ENCODE measurements at places on chromosomes 4 and X.
A peak's percentile ranks its signal among the peaks of the same experiment; 100 is the strongest.

GRCh38 chr4:165385126-165385525, 6.3 kb downstream of the CPE start:
- DNase-seq: no peak
- H3K27me3 ChIP-seq: no peaks in the 10 kb centered on the region
- H3K4me1 ChIP-seq: no peaks in the 10 kb centered on the region
- no peaks in the 10 kb centered on the region for H3K36me3 ChIP-seq
- H3K27ac ChIP-seq: no peak overlapping the region

- H3K27me3 ChIP-seq: peaks cover 74% of the 10 kb centered on the region
- peaks cover 10% of the 10 kb centered on the region for H3K4me1 ChIP-seq
- H3K27ac ChIP-seq: no peak overlapping the region
- no peak overlapping the region for H3K4me3 ChIP-seq
- no peak for DNase-seq
Measured at GRCh38 chr4:174214101-174214878, 69.2 kb downstream of the FBXO8 start.

- H3K36me3 ChIP-seq: peaks cover 10% of the 10 kb centered on the region
- peak overlapping the region; percentile 88 for H3K4me3 ChIP-seq
- no peaks in the 10 kb centered on the region for H3K27me3 ChIP-seq
- peak overlapping the region; percentile 91 for H3K27ac ChIP-seq
- H3K4me1 ChIP-seq: peaks cover 8% of the 10 kb centered on the region
Measured at GRCh38 chr4:56468097-56468422, 643 bp downstream of the SRP72 start.

GRCh38 chrX:43679778-43680177, 23.7 kb downstream of the MAOA start:
- H3K27me3 ChIP-seq: peaks cover 9% of the 10 kb centered on the region
- DNase-seq: no peak
- no peak overlapping the region for H3K4me3 ChIP-seq
- no peaks in the 10 kb centered on the region for H3K36me3 ChIP-seq
- no peaks in the 10 kb centered on the region for H3K4me1 ChIP-seq
- no peak overlapping the region for H3K27ac ChIP-seq

- peaks cover 38% of the 10 kb centered on the region for H3K36me3 ChIP-seq
- no peaks in the 10 kb centered on the region for H3K4me1 ChIP-seq
- no peaks in the 10 kb centered on the region for H3K27me3 ChIP-seq
Measured at GRCh38 chr4:2949782-2950125, 13.5 kb downstream of the NOP14 start.

- H3K27ac ChIP-seq: no peak overlapping the region
- no peak for DNase-seq
- H3K36me3 ChIP-seq: no peaks in the 10 kb centered on the region
- H3K4me1 ChIP-seq: no peaks in the 10 kb centered on the region
Measured at GRCh38 chrX:134194915-134195314, 42.1 kb upstream of the CCDC160 start.

DNA sequence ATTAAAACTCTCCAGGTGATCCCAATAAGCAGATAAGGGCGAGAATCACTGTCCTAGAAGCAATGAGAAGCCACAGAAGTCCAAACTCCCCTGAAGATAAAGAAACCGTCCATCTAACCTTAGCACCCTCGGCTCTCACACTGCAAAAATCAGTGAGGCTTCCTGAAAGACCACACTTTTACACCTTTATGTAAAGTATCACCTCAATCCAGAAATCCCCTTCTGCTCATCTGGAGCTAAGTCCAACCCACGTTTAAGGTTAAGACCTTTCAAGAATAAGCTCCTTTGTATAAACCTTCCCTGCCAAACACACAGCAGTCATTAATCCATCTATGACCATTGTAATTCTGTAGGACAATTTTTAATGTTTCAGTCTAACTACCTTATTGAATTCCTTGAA, 41.7 kb downstream of the LIN54 start:
- H3K27me3 ChIP-seq: no peaks in the 10 kb centered on the region
- H3K27ac ChIP-seq: no peak overlapping the region
- no peaks in the 10 kb centered on the region for H3K36me3 ChIP-seq

GRCh38 chr4:139806929-139807328, 141.3 kb downstream of the MGST2 start:
- no peak for DNase-seq
- no peaks in the 10 kb centered on the region for H3K36me3 ChIP-seq
- no peak overlapping the region for H3K27ac ChIP-seq
- H3K4me3 ChIP-seq: no peak overlapping the region
- no peaks in the 10 kb centered on the region for H3K27me3 ChIP-seq

DNA sequence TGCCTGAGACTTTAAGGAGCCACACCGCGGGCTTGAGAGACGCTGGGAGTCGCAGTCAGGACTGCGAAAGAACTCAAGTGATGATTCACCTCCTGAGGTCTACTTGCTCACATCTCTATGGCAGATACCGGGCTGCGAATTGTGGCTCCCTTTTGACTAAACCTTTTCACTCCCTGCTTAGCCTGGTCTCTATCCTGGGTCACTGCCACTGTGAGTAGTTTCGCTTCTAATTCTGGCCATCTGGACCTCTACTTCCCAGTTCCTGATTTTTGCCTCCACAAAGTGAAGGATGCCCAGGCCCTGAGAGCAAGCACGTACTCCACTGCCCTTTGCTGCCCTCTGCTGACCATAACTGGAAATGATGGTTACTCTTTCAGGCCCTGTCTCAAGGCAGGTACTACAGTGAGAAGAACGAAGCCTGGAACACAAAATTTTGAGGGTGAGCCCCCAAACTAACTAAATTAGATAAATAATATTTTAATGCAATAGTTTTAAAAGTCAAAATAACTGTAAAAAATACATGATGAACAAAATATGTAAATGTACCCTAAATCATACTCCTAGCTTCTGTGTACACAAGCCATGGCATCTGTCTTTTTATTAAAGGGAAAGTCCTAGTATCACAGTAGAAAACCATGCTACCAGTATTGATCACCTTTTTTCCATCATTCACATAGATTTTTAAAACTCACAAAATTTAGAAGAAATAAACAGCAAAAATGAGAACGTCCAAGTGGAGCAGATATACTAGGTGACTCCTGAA, 16.7 kb downstream of the MAD2L1 start:
- DNase-seq: peak; percentile 90
- no peaks in the 10 kb centered on the region for H3K36me3 ChIP-seq
- peak overlapping the region; percentile 34 for H3K27ac ChIP-seq
- H3K4me3 ChIP-seq: no peak overlapping the region

GRCh38 chrX:126137899-126138298, 28.2 kb downstream of the DCAF12L2 start:
- H3K27ac ChIP-seq: no peak overlapping the region
- H3K36me3 ChIP-seq: no peaks in the 10 kb centered on the region
- no peak for DNase-seq
- no peaks in the 10 kb centered on the region for H3K4me1 ChIP-seq
- no peak overlapping the region for H3K4me3 ChIP-seq

GRCh38 chr4:153291562-153291961, 52.9 kb upstream of the MND1 start:
- DNase-seq: no peak
- no peaks in the 10 kb centered on the region for H3K27me3 ChIP-seq

- no peaks in the 10 kb centered on the region for H3K4me1 ChIP-seq
- no peaks in the 10 kb centered on the region for H3K27me3 ChIP-seq
- H3K4me3 ChIP-seq: no peak overlapping the region
- no peaks in the 10 kb centered on the region for H3K36me3 ChIP-seq
- no peak overlapping the region for H3K27ac ChIP-seq
Measured at GRCh38 chr4:73452953-73453700, 17.1 kb downstream of the AFP start.

GRCh38 chr4:6424425-6424824, 48.0 kb downstream of the PPP2R2C start:
- H3K27ac ChIP-seq: no peak overlapping the region
- H3K36me3 ChIP-seq: no peaks in the 10 kb centered on the region
- H3K4me1 ChIP-seq: no peaks in the 10 kb centered on the region
- H3K27me3 ChIP-seq: no peaks in the 10 kb centered on the region
- DNase-seq: no peak

DNA sequence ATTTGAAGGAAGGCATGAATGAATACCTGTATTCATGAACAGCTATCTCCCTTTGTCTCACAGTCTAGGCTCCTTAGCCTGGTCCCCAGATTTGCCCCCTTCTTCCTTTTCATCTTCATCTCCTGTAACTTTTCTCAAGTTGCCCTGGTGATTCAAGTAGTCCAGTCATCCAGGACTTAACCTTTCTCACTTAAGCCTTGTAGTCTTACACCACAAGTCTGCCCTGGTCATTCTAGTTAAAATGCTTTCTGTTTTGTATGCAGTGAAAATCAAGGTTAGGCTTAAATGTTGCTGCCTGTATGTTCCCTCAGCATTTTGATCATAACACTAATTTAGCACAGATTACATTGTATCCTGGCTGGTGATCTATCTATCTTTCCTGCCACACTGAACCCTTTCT, 58.5 kb upstream of the SLC7A11 start:
- no peaks in the 10 kb centered on the region for H3K27me3 ChIP-seq
- no peaks in the 10 kb centered on the region for H3K4me1 ChIP-seq
- no peak overlapping the region for H3K4me3 ChIP-seq
- no peak overlapping the region for H3K27ac ChIP-seq
- H3K36me3 ChIP-seq: no peaks in the 10 kb centered on the region

GRCh38 chr4:66555301-66555700, 885.0 kb upstream of the EPHA5 start:
- no peak overlapping the region for H3K27ac ChIP-seq
- DNase-seq: no peak
- H3K4me3 ChIP-seq: no peak overlapping the region
- H3K4me1 ChIP-seq: no peaks in the 10 kb centered on the region
- no peaks in the 10 kb centered on the region for H3K36me3 ChIP-seq
- no peaks in the 10 kb centered on the region for H3K27me3 ChIP-seq

DNA sequence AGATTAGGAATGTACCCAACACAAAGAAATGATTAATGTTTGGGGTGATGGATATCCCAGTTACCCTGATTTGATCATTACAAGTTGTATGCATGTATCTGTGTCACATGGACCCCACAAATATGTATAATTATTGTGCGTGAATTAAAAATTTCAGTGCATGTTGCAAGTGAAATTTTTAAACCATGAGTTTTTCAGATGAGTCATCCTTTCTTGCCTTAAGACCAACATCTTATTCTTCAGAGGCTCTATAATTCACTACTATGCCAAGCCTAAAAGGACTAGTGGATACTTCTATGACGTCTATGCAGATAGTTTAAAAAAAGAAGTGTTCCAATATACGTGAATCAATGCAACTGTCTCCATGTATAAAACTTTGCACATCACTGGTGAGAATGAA, 113.0 kb upstream of the SH3RF1 start:
- no peak overlapping the region for H3K4me3 ChIP-seq
- no peaks in the 10 kb centered on the region for H3K4me1 ChIP-seq
- no peak for DNase-seq
- no peaks in the 10 kb centered on the region for H3K27me3 ChIP-seq

DNA sequence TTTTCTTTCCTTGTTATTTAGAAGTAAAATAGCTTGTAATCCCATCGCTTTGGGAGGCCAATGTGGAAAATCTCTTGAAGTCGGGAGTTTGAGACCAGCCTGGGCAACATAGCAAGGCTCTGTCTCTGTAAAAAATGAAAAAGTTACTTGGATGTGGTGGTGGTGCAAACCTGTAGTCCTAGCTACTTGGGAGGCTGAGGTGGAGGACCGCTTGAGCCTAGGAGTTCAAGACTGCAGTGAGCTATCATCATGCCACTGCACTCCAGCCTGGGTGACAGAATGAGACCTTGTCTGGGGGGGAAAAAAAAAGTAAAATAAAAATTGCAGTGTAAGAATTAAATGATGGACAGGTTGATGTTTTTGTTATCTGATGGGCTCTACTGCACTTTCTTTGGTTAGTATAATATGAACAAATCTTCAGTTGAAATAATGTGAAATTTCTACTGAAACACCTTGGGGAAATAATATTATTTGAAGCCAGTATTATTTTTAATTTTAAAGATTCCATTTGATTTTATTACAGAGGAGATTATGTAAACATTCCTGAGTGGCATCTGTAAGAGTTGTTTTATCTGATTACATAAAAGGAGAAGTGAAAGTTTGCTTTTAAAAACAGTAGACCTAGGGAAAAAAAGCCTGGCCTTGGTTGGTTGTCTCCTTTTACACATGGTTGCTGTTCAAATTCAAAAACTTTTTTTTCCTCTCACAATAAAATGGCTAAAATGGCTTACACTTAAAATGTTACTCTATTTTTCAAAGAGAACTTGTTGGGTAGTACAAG, 10.5 kb upstream of the NDUFC1 start:
- DNase-seq: no peak
- no peaks in the 10 kb centered on the region for H3K27me3 ChIP-seq
- H3K27ac ChIP-seq: no peak overlapping the region
- H3K36me3 ChIP-seq: no peaks in the 10 kb centered on the region

GRCh38 chrX:39854772-39855747, 242.7 kb downstream of the BCOR start:
- no peaks in the 10 kb centered on the region for H3K27me3 ChIP-seq
- H3K36me3 ChIP-seq: no peaks in the 10 kb centered on the region
- H3K27ac ChIP-seq: peak overlapping the region; percentile 53
- no peak for DNase-seq

- no peaks in the 10 kb centered on the region for H3K27me3 ChIP-seq
- no peaks in the 10 kb centered on the region for H3K4me1 ChIP-seq
- H3K27ac ChIP-seq: no peak overlapping the region
- no peak overlapping the region for H3K4me3 ChIP-seq
Measured at GRCh38 chr4:126548890-126549289, 1083.9 kb upstream of the INTU start.

- peaks cover 27% of the 10 kb centered on the region for H3K4me1 ChIP-seq
- peak overlapping the region; percentile 80 for H3K4me3 ChIP-seq
- H3K27me3 ChIP-seq: no peaks in the 10 kb centered on the region
- H3K36me3 ChIP-seq: no peaks in the 10 kb centered on the region
- DNase-seq: peak; percentile 93
Measured at GRCh38 chr4:38667085-38667893, 3.3 kb downstream of the KLF3 start.

DNA sequence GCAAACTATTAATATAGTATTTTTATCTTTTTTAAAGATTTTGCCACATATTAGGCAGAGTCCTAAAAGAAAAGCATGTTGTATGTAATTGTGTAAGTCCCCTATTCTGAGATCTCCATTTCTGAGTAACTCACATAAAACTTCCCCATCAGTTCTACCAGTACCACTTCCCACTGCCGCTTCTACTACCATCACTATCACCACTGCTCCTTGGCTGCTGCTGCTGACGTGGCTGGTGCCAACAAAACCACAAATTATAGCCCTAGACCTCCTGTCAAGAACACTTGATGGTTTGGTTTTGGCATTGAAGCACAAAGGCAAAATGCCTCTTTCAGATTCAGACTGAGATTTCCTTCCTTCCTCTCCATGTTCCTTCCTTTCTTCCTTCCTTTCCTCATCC, 106.4 kb downstream of the MMRN1 start:
- no peak for DNase-seq
- H3K4me3 ChIP-seq: no peak overlapping the region
- no peaks in the 10 kb centered on the region for H3K4me1 ChIP-seq
- no peaks in the 10 kb centered on the region for H3K36me3 ChIP-seq
- H3K27me3 ChIP-seq: no peaks in the 10 kb centered on the region
- H3K27ac ChIP-seq: no peak overlapping the region

- no peaks in the 10 kb centered on the region for H3K27me3 ChIP-seq
- DNase-seq: no peak
- no peak overlapping the region for H3K27ac ChIP-seq
- no peaks in the 10 kb centered on the region for H3K36me3 ChIP-seq
- H3K4me1 ChIP-seq: no peaks in the 10 kb centered on the region
Measured at GRCh38 chr4:77336411-77337142, 179.6 kb downstream of the CCNG2 start.

- no peak for DNase-seq
- no peaks in the 10 kb centered on the region for H3K36me3 ChIP-seq
- H3K27me3 ChIP-seq: no peaks in the 10 kb centered on the region
- no peaks in the 10 kb centered on the region for H3K4me1 ChIP-seq
Measured at GRCh38 chrX:120236687-120237479, 13.7 kb upstream of the ZBTB33 start.

- H3K4me1 ChIP-seq: no peaks in the 10 kb centered on the region
- H3K36me3 ChIP-seq: no peaks in the 10 kb centered on the region
- DNase-seq: no peak
- no peak overlapping the region for H3K27ac ChIP-seq
- no peak overlapping the region for H3K4me3 ChIP-seq
- no peaks in the 10 kb centered on the region for H3K27me3 ChIP-seq
Measured at GRCh38 chr4:37415845-37416369, 171.4 kb downstream of the NWD2 start.
